ENCODE measurements at places on chromosomes 6 and 20.

DNA sequence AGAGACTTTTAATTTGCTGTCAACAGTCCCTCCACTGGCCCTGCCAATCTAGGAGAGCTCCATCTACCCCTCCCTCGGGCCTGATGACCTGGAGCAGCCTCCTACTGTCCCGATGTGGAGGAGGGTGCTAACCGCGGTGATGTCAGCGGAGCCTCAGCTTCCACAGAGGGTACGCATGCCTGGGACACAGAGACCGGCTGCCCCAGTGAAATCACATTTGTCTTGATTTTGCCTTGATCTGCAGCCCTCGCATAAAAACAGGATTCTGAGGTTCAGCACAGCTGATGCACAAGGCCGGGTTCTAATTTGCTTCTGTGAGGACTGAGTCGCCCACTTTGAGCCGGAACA, 77.6 kb downstream of the STK35 start:
- DNase-seq, result no peak

DNA sequence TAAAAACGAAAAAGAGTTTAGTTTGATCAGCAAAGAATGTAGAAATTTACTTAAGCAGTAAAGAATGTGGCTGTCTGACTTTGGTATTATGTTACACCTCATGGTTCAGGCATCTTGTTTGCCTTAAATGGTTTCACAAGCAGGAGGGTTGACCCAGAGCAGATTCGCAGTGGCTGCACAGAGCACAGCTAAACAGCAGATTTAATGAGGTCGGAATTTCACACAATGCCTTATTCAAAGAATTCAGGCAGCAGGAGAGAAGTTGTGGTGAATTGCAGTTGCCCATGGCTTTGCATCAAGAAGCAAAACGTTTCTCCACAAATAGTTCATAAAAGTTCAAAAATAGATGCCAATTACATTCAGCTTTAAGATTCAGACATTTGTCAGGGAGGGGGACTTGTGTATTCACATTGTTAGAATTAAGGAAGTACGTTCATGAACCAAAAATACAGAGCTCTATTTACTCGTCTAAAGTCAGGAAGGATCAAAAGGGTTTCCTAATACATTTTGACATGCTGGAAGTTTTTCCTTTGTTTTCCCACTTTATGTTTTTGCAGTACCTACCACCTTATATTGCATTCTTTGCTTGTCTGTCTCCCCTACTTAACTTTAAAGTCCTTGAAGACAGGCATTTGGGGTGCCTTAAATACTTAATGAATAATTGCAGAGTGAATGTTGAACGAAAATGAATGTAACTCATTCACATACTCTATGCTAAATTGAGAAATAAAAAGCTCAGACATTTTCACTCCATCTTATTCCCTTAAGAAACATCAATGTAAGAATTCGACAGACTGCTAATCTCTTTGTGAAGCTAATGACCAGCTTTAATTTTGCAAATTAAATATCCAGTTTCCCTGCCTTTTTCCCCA, 1163.6 kb upstream of the CITED2 start:
- DNase-seq, result no peak

DNA sequence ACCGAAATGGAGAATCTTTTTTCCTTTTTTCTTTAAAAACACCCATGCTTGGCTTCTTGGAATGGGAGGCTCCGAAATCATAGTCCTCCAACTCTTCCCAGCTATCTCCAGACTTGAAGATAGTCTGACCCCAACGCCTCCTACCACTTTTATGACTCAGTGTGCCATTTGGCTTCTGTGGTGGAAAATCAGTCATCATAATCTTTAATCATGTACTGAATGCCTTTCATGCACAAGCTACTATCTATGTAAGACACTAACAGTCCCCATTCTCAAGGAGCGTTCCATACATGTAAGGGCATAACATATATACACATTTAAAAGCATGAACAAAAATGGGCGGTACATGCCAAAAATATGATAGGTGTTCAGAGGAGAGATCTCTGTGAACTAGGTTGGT, 44.1 kb downstream of the TMEM14B start:
- DNase-seq, result no peak

GRCh38 chr6:14718861-14719260, 527.0 kb upstream of the JARID2 start:
- DNase-seq, result no peak

DNA sequence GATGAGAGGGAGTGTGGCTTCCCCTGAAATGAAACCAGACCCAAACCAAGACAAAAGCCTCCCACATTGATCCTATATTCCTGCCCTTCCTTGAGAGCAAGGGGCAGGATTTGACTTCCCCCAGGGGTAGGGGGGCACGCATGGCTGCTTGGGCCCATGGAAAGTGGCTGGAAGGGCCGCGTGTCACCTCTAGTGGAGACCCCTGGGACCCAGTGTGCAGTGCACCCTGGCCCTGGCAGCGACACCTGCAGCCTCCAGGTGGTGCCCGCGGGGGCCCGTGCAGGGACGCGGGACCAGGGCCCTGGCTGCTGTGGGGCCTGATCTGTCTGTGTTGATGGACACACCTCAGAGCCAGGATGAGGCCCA, 18.0 kb upstream of the SLCO4A1 start:
- DNase-seq, result no peak

Measured in GM12864 (cell line).